NCI-H187 treated with DMSO at 0.1 percent for 48 hours (cell line): ENCODE measurements at places on chromosomes 7 and 10.

DNA sequence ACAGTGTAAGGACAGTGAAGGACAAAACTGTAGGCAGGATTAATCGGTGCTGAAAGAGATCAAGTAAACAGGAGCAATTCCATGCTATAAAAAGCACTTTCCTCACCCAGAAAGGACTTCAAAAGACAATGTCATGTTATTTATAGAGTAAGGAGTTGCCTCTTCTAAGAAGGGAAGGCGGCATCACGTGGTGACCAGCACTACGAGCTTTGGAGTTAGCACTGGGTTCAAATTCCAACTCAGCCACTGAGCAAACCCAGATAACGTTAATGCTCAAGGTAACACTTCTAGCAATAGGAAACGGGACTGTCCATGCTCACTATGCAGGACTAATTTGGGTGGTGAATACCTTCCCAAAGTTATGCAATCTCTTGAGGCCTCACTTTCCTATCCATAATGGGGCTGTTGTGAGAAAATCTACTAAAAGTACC is 715 bp upstream of the PANK1 start:
- no peak for DNase-seq

- no peak for DNase-seq
Measured at GRCh38 chr7:11182736-11183135, 209.1 kb downstream of the PHF14 start.

GRCh38 chr10:117805139-117805538 is 241.6 kb downstream of the RAB11FIP2 start:
- no peak for DNase-seq

DNA sequence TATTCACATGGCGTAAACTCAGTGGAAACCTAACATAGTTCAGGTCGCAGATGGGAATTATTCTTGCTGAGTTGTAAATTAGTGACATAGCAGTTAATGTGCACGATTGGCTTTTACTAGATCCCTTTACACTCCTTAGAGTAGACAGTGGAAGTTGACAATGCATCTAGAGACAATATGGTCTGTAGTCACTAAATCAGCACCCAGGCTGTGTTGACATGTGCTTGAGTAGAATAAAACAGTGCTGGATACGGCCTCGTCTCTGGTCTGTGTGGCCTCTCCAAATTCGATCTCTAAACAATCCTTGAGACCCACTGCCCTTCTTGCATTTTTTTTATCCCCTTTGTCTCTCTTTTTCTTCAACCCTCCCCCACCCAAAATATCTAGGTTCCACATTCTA is 615.7 kb downstream of the SORCS1 start:
- no peak for DNase-seq

DNA sequence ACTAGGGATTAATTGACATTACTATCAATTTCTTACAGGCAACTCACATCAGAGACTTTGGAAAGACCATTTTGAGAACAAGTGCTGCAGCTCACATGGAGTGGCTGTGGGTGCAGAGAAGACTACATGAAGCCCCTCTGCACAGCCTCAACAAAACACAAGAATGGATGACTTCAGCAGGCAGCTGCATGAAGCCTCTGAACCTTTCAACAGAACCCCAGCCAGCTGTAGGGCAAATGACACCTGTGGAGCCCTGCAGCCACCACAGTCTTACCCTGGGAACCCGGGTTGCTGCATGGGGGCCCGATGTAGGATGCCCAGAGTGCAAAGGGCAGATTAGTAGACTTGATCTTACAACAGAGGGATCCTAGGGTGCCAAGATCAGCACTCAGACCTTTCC is 62.0 kb upstream of the CAMK2B start:
- no peak for DNase-seq

DNA sequence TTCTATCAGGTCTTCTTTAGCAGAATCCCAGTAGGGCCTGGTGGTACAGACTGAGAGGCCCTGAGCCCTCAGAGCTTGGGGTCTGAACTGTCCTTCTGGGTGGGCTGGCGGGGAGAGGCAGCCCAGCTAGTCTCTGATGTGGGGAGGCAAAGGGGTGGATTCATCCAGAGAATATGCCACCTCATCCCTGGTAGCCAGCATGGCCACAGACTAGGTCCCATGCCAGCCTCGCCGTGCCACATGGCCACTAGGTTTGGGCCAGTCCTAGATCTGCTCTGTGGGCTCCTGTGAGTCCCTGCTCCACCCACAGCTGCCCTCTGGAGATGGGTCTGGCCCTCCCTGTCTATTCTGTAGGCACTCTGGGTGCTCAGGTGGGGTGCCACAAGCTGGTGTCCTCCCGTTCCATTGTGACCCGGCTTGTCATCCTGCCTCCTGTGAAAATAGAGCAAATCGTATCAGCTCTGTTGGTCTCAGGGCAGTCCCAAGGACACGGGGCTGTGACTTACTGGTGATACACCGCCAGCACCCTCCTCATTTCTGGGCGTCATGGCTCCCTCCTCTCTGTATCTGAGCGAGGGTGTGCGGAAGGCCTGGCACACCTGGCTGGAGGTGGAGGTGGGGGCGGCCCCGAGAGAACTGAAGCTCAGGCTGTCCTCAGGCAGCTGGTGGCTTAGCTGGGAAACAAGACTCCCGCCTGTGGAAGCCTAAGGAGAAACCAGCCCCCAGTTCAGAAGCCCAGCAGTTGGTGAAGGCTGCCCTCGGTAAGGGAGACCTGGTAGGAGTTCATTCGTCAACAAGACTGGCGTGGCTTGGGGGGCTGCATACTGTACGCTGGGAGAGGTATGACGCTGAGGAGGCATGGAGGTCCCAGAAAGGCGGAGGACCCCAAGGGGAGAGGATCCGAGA is 33.3 kb downstream of the UNC5B start:
- DNase-seq, result no peak

DNA sequence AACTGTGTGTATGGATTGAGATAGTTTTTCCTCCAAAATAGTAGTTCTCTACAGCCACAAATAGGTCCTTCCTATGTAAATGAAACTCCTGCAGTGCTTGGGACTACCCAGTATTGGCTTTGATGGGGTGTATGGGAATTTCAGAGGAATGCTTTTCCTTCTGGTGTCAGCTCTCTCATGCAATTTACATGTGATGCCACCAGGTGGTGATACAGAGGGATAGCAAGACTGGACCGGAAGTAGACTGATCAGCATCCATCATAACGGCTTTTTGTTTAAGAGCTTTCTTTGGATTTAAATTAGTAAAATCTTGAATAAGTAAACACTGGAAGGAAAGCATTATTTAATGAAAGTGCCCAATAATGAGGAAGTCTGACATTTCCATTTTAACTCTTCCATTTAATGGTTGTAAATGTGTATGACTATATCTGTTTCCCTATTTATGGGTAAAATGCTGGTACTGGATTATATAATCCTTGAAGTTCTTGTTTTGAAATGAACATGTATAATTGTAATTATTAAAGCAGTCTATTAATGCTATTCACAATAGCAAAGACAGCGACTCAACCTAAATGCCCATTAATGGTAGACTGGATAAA is 22.7 kb downstream of the DYNC1I1 start:
- peak; percentile 66 for DNase-seq

- no peak for DNase-seq
Measured at GRCh38 chr7:90903841-90904240, 307.7 kb downstream of the CDK14 start.
